ENCODE measurements at places on chromosomes 13 and 19.
A peak's percentile ranks its signal among the peaks of the same experiment; 100 is the strongest.

- DNase-seq = no peak
Measured at GRCh38 chr19:7658219-7658686, 10.6 kb upstream of the RETN start.

DNA sequence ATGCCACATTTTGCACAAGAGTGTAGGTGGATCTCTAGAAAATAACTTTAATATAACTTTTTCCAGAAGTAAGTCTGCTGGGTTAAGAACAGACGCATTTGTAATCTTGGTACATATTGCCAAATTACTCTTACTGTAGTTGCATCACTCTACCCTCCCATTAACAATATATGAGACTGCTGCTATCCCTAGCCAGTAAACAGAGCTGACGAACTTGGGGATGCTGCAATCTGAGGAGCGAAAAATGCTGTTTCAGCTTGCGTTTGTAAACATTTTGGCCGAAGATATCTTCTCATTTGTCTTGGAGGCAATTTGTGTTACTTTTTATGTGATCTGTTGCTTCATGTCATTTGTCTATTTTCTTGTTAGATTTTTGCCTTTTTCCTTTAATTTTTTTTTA, 1482.8 kb downstream of the OLFM4 start:
- no peak for DNase-seq

GRCh38 chr19:49133621-49134454, 14.5 kb downstream of the PPFIA3 start:
- no peak for DNase-seq

DNA sequence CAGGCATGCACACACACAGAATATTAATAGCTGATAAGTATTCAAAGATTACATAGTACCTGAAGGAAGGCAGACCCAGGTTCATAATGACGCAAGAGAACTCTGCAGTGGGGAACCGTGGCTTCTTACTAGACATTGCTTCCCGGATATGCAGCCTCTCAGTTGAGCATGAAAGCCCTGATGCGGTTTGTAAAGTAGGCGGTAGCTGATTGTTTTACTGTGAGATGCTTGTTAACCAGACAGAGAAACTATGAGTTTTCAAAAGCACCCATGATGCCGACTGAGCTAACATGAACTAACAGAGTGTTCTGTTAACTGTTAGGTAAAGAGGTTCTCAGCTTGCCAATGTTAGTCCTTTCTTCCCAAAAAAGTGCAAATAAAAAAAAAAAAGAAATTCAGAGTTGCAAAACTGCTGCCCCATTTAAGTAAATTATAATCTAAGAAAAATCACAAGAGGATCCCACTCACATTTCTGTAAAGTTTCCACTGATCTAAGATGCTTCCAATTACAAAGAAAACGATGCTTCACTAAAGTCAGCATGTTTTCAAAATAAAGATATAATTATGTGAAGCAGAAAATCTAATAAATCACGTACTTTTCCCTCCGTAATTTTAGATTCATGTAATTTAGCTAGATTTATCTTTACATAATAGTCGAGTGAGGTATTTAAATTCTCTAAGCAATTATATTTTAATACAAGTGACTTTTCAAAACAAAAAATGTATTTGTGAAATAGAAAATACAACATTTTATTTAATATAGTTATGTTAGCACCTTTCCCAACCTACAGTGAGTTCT, 2.2 kb downstream of the FLT1 start:
- no peak for DNase-seq

- no peak for DNase-seq
Measured at GRCh38 chr13:82330499-82330898, 1551.8 kb downstream of the SLITRK1 start.

GRCh38 chr19:18861235-18861634, 29.5 kb downstream of the UPF1 start:
- DNase-seq = no peak

DNA sequence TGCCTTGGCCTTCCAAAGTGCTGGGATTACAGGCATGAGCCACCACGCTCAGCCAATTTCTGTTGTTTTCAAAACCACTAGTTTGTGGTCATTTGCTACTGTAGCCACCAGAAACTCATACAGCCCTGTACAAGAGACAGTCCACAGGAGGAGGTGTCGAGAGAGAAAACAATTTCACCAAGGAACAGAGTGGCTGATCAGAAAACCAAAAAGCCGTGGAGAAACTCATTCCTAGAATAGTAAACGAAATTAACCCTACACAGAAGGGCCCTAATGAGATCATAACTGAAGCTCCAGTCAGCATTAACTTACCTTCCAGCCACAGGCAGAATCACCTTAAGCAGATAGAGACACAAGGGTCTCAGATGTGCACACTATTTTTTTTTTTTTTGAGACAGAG, 3.8 kb upstream of the CCDC124 start:
- DNase-seq = no peak

GRCh38 chr19:15264061-15264932, 32.0 kb upstream of the EPHX3 start:
- DNase-seq = peak; percentile 82

- no peak for DNase-seq
Measured at GRCh38 chr13:36764957-36765356, 54.1 kb upstream of the RFXAP start.

DNA sequence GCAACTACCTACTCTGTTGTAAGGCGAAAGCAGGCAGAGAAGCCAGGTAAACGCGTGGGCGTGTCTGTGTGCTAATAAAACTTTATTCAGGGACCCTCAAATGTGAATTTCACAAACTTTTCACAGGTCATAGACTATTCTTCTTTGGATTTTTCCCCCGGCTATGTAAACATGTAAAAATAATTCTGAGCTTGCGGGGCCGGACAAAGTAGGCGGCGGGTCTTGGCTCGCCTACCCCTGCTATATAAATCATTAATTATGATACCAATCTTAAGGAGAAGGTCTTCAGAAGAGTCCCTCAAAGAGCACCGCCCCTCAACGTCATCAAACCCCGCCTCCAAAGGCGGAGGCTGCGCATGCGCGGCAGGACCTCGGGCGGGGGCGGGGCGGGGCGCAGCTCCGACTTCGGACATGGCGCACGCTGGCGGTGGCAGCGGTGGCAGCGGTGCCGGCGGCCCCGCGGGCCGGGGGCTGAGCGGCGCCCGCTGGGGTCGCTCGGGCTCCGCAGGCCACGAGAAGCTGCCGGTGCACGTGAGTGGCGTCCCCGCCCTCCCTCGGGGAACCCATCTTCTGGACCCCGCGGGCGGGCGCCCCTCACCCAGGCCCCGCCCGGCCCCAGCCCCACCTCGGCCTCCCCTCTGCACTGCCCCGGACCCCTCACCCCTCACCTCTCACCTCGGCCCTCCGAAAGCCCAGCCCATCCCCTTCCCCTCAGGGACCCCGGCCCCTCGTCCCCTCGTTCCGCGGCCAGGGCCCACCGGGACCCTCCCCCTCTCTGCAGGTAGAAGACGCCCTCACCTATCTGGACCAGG, at the start of gene SIN3B:
Gene SIN3B (plus strand): TSS at position 389 of the 812 bp plus-strand sequence. CDS start 23 bp downstream, at position 412.
- DNase-seq = peak; percentile 84

GRCh38 chr13:39023316-39023715, 14.6 kb downstream of the PROSER1 start:
- no peak for DNase-seq

- no peak for DNase-seq
Measured at GRCh38 chr13:78689011-78689410, 30.1 kb upstream of the OBI1 start.

DNA sequence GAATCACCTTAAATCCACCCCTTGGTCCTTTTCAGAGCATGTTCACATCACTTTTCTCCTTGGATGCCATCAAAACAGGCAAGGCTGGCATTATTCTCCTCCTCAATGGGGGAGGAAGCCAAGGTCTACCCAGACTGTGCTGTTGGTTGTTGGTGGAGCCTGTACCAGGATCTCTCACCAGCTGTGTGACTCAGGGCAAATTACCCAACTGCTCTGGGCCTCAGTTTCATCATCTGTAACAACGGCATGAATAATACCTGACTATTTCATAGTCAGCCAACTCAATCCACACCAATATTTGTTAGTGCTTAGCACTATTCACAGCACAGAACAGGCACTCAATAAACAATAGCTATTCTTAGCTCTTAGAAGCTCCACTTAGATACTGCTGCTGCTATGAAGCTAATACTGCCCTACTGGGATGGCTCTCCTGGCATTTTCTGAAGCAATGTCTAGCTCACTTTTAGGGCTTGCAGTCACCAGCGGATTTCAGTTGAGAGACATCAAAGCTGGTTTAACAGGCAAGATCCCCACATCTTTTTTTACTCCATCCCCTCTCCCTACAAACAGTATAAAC, 116.9 kb downstream of the CCNA1 start:
- no peak for DNase-seq

- DNase-seq = no peak
Measured at GRCh38 chr13:108855737-108856387, 226.5 kb downstream of the MYO16 start.

GRCh38 chr13:44932171-44932849, 57.0 kb downstream of the NUFIP1 start:
- no peak for DNase-seq

- peak; percentile 63 for DNase-seq
Measured at GRCh38 chr19:48325265-48325910, at the start of gene EMP3. EMP3 (plus strand) TSS chr19:48325552; CDS start chr19:48326845, 1,293 bp downstream.

DNA sequence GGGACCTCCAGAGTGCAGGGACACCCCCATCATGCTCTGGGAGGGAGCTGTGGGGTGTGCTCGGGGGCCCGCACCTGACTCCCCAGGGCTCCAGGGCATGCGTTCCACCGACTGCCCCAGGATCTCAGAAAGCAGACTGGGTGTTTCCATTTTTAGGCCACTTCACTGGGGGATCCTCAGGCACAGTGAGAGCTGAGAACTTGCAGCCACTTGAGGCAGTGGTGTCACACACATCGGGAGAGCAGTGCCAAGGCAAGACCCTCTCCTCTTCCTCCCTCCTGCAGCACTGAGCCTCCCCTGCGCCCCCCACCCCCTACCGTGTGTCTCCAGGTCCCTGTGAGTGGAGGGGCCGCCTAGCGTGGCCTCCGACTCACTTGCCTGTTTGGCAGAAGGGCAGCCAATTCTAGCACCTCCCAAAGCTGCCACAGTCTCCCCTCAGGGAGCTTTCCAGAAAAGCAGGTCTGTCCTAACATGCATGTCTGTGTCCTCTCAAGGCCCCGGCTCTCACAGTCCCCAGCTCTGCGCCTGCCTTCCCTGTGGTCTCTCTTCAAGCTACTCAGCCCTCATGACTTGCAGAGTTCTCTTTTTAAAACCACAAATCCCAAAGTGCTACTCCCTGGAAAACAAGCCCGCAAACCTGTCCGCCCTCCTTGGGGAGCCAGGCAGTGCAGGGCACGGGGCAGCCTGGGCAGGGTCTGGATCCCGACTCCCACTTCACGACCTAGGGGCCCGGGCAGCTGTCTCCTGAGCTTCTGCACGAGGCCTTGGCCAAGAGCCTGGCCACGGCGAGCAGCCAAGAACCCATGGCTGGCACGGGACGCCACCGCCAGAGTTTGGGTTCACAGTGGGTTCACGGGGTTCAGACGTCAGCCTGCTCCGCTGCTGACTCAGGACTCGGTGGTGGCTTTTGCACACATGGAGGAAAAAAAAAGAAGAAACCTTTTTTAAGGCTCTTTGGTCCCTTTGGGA, 94.1 kb downstream of the STK24 start:
- no peak for DNase-seq

GRCh38 chr19:28324275-28325060, 888.5 kb downstream of the UQCRFS1 start:
- no peak for DNase-seq

GRCh38 chr19:47992070-47992469, at the start of gene BSPH1:
BSPH1 (minus strand) TSS chr19:47992170; CDS start chr19:47992081, 89 bp downstream.
- no peak for DNase-seq

DNA sequence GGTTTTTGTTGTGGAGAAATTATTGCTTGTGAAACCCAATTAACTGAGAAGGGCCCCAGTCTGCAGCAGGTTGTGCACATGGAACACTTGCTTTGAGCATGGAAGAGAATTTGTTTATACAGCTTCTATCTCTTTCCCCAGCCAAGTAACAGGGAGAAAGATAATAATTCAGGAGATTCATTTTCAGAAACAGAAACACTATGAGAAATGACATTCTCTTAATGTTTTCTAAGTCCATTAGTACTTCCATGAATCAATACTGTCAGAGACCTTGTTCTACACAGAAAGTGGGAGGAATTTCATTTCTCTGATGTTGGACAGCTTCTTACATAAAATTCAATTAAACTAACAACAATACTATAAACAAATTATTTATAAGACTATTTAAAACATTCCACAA, 446.3 kb downstream of the KLF12 start:
- no peak for DNase-seq

GRCh38 chr13:107969546-107969945, 245.8 kb downstream of the LIG4 start:
- no peak for DNase-seq

GRCh38 chr19:19944583-19944880, 43.8 kb downstream of the ZNF93 start:
- no peak for DNase-seq

DNA sequence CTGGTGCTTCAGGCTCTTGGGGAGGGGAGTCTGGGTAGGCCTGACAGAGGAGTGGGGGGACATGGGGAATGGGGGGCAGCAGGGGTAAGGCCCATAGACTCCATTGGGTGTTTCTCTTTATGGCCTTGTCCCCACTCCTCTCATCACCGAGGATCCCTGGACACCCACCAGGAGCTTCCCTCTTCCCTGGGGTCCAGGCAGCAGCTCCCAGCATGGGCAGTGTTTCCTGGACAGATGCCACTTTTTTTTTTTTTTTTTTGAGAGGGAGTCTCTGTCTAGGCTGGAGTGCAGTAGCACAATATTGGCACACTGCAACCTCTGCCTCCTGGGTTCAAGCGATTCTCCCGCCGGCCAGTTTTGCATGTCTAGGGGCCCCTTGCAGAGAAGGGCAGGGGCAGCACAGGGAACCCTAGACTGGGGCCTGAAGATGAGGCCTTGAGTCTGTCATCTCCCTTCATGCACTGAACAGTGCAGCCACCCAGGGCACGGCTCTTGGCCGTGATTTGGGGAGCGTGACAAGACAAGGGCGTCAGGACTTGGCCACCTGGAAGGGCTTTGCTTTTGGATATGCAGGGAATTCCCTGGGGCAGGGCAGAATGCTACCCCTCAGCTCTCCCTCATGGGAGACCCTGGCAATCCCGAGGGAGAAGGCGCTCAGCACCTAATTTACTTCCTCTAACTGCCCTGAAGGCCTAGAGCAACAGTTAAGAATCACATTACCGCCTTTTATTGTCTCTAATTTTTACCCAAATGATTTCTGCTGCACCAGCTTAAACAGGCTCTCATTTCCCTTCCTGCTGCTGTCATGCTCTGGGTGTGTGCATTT, 213.9 kb upstream of the ZNF536 start:
- no peak for DNase-seq

DNA sequence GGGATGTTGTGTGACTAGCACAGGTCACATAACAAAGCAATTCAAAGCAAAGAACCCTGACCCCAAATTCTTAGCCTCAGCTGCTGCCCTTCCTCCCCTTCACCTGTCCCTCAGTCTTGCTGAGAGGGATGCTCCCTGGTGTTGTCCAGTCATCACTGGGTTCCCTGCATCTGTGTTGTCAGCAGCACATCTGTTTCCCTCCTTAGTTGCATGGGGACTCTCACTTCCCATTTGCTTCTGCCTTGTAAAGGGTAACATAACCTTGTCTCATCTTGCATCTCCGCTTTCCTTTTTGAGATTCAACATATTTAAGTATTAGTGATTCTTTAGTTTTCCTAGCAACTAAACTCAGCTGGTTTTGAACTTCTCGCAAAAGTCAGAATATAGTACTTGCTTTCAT, 54.0 kb downstream of the SPATA13 start:
- DNase-seq = no peak

- no peak for DNase-seq
Measured at GRCh38 chr19:29402563-29402962, 123.2 kb upstream of the VSTM2B start.

- no peak for DNase-seq
Measured at GRCh38 chr13:42001580-42001979, 40.7 kb upstream of the VWA8 start.

GRCh38 chr13:113351514-113352026, 12.4 kb downstream of the GRTP1 start:
- no peak for DNase-seq

GRCh38 chr19:21143854-21144253, 2.0 kb downstream of the ZNF431 start:
- no peak for DNase-seq
